ENCODE measurements at places on chromosomes 6 and 20. TPM values are rescaled to one million over a fixed set of nuclear protein-coding genes. Genes with fewer than 3 reads are reported as not detected.

Gene DDX43
- polyA plus RNA-seq, result 0.05 TPM

Gene NNAT
- 175 TPM for polyA plus RNA-seq

Gene VWA7
- polyA plus RNA-seq, result 1.1 TPM

Gene LIN28B
- polyA plus RNA-seq, result 14.2 TPM

Gene PKIB
- 14.5 TPM for polyA plus RNA-seq

Gene PAX1
- polyA plus RNA-seq, result not detected

DNA sequence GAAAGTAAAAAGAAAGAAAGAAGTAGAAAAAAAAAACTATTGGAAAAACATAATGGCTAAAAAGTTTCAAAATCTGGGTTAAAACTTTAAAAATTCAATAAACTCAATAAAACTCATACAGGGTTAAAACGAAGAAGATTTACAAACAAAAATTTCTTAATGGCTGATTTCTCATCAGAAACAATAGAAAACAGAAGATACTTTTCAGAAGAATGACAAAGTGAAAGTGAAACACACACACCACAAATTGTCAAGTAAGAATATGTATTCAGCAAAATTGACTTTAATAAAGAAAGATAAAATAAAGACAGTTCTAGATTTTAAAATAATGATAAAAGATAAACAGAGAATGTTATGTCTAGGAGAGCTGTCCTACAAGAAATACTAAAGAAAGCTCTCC is 618.9 kb upstream of the GJE1 start:
- no peak for DNase-seq

DNA sequence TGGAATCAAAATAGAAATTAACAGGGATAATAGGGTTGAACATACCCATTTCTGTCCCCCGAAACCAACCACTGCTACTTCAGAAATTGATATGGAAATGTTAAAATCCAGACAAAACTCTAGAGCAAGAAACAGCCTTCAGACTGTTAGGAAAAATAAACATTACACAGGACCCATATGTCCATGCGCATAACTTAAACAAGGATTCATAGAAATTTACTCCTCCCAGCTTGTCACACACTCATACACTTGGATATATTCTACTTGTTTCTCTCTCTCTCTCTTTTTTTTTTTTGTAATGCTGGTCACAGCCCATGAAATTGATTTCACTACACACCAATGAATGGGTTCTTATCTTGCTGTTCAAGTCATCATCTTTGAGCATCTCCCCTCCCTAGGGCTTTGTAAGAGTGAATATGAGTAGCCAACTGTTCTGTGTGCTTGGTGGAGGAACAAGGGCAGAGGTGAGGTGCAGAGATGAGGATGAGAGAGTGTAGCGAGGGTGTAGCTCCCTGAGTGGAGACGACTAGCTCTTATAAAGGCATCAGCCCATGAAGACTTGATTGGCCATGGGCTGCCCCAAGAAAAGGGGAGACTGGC is 61.8 kb upstream of the MLN start:
- DNase-seq, result no peak

DNA sequence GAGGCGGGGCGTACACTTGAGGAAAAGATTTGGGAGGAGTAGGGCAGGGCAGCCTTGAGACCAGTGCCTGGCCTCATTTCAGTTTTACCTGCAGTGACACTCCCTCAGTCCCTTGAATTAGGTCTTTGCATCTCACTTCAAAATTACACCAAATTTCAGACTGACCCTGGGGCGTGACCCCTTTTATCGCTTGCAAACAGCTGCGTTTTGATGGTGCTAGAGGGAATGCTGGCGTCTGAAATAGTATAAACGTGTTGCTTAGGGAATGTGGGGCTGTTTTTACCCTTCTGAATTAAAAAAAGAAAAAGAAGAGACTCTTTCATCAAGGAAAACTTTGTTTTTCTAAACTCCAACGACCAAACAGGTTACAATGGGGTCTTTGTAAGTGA is 21.0 kb downstream of the COL9A1 start:
- DNase-seq, result no peak

- no peak for DNase-seq
Measured at GRCh38 chr6:5550631-5551030, 289.3 kb downstream of the FARS2 start.

DNA sequence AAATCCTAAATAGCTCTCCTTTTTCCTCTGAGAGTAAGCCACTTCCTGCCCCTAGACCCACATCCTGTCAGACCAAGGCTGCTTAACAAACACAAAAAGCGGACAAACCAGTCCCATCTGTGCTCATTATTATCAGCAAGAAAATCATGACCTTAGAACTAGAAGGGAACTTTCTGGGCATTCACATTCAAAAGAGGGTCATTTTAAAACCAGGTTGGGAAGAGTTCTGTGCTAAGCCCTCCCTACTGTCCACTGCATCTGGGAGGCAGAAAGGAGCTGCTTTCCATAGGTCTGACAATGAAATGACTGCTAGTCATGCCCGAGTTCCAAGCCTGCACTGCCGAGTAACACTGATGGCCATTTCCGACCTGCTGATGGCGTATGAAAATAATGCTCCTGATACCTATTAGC is 15.4 kb downstream of the EZR start:
- no peak for DNase-seq

DNA sequence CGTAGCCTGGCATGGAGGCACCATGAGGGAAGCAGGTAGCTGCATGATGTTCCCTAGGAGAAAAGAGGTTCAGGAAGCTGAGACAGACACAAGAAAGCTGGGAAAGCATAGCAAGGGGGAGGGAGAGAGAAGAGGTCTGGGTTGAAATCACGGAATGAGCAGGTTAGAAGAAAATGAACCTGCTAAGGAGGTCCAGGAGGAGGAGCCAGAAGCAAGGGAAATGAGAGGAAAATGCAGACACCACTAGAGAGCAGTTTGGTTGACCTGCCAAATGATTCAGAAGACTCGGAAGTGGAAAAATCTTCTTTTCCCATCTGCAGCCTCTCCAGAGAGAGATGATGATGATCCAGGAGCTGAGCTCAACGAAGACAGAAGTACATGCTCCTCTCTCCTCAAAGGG is 70.9 kb downstream of the VIP start:
- no peak for DNase-seq

Data from H1 (cell line).